Stimulated activated CD8-positive, alpha-beta memory T cell treated with anti-CD3 and anti-CD28 coated beads, Interleukin-15, amount 100 ng/mL, for 4 hours (primary cell): ENCODE measurements at places on chromosomes 3 and 15.

DNA sequence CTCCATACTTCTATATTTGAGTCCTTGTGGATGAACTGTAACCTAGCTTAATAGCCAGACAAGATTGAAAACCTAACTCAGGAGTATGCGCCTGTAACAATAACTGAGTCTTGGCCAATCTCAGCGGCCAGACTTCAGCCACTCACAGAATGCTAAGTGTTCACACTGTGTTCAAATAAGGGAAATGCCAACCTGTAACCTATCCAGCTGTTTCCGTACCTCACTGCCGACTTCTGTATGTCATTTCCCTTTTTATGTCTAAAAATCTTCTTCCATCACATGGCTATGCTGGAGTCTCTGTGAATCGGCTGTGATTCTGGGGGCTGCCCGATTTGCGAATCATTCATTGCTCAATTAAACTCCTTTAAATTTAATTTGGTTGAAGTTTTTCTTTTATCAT, 169.2 kb downstream of the NFKBIZ start:
- no peak for DNase-seq

DNA sequence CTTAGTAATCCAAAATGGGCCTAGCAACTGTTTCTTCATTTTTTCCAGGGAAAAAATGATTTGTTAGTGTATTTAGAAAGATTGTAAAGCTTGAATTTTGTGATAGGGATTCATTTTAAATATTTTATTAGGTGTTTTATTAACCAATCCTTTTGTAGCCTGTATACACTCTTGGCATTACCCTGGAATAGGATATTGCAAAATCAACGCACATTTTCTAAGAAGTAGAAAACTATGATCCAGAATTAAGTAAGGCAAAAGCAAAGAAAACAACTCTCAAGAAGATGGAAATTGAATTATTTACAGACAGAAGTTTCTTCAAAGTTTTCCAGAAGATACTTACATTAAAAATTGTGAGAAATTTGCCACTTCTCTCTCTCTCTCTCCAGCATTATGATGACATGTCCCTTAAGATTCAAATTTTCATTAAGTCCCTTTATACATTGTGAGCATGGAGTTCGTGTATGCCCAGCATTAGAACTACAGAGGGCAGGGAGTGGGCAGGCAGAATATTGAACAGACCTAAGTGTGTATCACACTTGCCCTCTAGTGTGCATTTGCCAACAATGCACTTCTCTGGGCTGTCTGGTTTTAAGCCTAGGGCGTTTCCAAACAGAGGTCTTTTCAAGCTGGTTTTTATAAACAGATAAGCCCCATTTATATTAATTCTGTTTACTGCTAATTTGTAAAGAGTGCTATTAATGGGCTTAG, 28.5 kb upstream of the CMSS1 start:
- DNase-seq, result no peak

- DNase-seq, result no peak
These were observed 157.3 kb downstream of the ADAMTS9 start for GRCh38 chr3:64530434-64531049.

DNA sequence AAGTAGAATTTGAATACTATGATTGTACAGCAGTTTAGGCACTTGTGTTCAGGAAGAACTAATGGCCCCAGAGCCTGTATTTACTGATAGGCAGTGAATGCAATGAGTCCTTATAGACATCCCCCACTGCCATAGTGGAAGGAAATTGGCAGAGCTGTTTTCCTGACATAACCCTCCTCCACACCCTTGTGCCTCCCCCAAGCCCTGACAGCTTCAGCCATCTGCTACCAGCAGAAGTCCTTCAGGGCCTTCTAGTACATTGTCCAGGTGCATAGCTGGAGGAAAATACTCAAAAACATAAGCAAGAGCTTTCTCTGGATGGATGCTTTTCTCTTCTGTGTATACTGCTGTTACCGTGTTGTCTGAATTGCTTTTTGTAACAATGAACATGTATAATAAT, 20.6 kb downstream of the ARHGAP31 start:
- DNase-seq, result no peak

DNA sequence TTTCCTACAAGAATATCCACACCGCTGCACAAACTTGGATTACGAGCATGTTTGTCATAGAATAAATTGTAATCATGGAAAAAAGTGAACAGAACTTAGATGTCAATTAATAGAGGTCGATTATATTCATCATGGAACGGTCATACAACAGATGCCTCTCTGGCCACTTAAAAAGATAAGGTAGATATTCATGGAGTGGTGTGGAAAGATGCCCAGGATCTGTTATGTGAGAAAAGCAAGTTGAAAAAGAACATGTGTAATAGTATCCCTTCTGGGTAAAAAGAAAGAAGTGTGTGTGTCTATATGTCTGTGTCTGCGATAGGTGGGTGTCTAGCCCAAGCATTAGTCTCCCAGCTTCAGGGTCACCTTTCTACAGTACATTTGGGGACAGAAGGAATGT, 113.3 kb downstream of the ANP32A start:
- DNase-seq, result no peak

GRCh38 chr3:112111785-112112402, 21.2 kb downstream of the GCSAM start:
- no peak for DNase-seq

- no peak for DNase-seq
These were observed 151.4 kb downstream of the KLF13 start for GRCh38 chr15:31477851-31478701.

DNA sequence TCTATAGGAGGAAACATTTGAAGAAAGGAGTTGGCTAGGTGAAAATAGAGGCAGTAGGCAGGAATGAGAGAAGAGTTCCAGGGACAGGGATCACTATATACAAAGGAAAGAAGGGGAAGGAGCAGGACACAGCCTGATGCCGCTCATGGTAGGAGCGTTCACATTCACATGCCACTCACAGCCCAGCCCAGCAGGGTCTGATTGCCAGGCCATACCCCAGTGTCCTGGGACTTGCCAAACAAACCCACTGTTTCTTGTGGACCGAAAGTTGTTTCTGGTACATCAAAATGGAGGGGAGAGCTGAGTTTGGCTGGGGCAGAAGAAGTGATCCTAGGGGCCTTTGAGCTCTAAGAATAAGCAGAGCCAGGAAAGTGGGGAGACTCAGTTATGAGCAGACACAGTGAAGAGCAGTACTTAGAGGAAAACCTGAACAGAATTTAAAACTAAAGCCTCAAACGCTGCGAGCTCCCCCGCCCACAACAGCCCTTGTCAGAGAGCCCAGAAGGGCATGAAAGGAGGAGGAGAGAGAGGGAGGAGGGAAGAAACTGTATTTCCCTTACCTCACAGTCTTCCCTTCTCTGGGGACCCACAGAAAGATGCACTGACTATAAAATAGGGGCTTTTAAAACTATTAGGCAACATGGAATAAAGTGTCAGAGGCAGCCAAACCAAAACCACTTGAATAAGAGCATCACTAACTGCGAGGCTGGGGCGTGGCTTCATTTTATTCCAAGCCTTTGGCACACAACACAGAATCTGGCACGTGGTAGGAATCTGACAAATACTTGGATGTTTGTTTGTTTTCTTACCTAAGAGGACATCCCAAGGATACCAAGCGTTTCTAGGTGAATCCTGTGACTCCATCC, 129.0 kb downstream of the RPL22L1 start:
- no peak for DNase-seq

DNA sequence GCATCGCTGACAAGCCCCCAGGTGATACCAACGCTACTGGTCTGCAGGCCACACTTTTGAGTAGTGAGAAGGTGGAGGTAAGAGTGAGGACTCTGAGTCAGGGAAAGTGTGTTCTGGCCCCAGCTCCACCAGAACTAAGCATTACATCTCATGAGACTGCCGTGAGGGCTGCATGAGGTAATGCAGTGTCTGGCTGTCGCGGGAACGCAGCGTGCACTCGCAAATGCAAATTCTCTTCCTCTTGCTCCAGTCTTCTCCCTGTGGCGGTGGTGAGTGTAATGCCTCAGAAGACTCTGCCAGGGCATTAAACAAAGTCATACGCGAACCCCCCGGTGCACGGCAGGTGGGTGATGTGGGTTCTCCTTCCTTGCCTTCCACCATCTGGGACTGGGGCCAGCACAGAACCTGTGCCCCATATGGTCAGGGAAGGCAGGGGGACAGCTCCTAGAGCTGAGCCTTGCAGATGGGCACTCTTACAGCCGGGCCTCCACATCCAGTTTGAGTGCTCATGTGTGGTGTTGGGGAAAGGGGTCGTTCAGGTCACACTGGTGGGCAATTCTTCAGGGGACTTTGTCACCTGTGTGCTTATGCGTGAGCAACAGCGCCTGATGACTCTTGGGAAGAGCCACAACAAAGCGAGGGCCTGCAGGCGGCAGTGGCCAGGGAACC, 175.8 kb downstream of the XXYLT1 start:
- DNase-seq, result no peak

- DNase-seq, result no peak
These were observed 15.7 kb upstream of the LRRC58 start for GRCh38 chr3:120364821-120365220.

DNA sequence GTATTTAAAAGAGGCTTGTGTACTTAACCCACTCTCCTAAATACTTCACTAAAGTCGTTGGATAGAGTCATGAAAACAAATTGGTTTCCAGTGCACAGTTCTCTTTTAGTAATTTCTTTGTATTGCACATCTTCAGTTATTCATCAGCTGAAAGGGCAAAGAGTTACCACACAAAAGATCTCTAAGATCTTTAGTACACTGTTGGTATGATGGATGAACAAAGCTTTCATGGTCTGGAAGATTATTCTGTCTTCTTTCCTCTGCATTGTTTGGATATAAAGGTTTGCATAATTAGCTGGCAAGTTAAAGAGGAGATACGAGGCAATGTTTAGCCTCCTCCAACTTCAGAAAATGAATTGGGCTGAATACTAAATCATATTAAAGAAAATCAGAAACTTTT, 40.5 kb downstream of the BCHE start:
- no peak for DNase-seq

GRCh38 chr3:43522727-43523362, 99.0 kb downstream of the ANO10 start:
- DNase-seq, result no peak

DNA sequence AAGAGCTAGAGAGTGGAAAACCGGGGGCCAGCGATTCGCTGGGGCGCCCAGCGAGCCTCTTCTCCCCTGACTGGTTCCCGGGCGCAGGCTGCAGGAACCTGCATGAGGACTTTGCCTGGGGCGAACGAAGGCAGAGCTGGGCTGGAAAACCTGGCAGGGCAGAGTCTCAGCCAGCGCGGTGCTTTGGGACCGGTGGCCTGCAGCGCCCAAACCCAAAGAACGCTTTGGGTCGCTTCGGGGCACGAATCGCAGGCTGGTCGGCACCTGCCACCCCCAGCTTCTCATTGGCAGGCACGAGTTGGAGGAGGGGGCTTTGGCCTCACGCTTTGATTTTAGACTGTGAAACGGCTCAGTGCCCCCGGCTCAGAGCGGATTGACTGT, 3.0 kb downstream of the ONECUT1 start:
- DNase-seq, result no peak

DNA sequence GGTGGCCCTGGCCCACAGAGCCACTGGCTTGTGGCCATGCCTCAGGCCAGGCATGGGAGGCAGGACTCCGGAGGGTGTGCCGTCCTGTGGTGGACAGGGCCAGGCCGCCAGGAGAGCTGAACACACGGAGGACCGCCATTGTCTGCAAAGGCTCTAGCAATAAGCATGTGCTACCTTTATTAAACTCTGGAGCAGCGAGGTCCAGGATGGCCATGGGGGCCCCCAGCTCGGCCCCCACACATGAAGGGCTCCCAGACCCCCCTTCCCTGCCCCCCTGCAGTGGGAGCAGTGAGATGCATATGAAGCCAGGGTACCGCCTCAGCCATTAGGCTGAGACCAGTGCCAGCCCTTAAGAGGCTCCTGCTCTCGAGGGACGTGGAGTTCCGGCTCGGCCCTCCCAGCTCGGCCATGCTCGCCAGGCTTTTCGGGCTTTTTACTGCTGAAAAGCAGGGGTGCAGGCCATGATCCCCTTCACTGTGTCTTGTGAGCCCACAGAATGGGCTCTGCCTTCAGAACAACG, 2.7 kb downstream of the AMIGO3 start:
- no peak for DNase-seq

DNA sequence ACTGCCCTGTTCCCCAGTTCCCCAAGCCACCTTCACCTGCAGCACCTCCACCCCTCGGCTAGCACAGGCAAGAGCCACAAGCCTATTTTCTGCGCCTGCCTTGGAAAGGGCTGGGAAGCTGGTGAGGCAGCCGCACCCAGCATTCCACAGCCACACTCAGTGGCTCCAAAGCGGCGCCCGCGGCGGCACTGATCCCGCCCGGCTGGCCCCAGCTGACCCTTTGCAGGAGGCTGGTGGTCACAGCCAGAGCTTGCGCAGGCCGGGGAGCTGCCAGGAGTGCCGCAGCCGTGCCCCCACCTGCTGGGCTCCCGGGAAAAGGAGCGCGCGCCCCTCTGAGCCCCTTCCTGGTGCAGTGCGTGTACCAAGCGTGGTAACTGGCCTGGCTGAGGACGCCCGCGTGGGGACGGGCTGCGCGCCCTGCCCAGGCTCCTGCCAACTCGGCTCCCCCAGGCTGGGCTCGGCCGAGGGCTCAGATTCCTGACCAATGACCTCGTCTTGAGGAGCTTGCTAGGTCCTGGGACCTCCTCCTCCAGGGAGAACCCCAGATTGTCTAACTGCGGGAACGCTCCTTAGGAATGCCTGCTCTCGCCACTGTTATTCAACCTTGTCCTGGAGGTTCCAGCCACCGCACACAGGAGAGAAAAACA, 13.3 kb downstream of the GRAMD2A start:
- DNase-seq, result no peak

- no peak for DNase-seq
These were observed 61.4 kb upstream of the ST8SIA2 start for GRCh38 chr15:92332125-92332899.

DNA sequence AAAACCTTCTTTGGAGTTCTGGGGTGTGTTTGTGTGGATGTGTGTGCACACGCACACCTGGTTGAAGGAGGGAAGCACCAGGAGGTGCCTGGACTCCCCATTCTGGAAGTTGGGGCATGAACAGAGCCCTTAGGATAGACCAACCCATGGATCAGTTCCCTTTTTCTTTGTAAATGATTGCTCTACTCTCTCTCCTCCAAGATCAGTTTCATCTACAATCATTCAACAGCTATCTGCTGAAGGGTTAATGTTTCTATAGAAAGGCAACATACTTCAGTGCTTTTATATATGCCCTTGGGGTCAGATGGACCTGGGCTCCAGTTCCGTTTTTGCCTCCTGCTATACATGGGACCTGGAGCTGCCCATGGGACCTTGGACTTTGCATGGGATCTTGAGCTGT, 352.1 kb upstream of the CFAP20DC start:
- no peak for DNase-seq

GRCh38 chr3:126358038-126358815, 1.0 kb upstream of the KLF15 start:
- no peak for DNase-seq

DNA sequence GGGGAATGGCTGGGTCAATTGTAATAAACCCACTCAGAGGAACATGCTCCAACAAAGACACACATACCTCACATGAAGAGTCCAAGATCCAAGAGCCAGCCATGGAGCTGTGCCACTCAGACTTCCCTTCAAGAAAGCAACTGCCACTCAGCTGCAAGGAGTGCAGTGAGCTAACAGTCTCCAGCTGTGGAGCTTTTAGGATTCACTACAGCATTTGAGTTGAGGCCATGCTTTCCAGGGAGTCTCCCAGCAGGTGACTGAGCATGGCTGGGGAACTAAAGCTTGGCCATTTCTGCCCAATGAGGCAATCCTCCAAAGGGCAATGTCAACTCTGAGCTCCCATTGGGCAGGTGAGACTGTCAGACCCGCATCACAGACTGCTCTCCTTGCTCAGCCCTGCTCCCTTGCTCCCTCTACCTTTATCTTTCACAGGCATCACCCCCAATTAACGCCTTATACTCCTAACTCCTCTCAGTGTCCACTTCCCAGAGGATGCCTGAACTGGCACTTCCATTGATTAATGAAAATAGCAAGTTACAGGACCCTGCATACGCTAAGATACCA, 165.3 kb upstream of the CTNNB1 start:
- DNase-seq, result no peak
